ENCODE measurements at places on chromosomes 1 and 21.

DNA sequence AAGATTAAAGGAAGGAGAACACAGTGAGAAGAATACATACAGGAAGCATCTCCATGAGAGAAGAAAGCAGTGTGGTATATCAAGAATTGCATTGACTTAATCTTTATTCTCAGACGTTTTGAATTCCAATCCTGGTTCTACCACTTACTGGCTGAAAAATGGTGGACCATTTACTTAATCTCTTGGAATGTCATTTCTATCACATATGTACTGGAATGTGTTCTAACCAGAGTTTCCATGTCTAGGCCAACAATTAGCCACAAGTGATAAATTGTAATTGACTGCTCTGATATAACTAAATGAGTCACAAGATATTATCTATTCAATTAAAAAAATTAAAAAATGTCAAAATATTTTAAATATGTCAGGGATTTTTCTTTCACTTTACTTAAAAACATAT is 626.1 kb downstream of the PTPRC start:
- no peak for DNase-seq

DNA sequence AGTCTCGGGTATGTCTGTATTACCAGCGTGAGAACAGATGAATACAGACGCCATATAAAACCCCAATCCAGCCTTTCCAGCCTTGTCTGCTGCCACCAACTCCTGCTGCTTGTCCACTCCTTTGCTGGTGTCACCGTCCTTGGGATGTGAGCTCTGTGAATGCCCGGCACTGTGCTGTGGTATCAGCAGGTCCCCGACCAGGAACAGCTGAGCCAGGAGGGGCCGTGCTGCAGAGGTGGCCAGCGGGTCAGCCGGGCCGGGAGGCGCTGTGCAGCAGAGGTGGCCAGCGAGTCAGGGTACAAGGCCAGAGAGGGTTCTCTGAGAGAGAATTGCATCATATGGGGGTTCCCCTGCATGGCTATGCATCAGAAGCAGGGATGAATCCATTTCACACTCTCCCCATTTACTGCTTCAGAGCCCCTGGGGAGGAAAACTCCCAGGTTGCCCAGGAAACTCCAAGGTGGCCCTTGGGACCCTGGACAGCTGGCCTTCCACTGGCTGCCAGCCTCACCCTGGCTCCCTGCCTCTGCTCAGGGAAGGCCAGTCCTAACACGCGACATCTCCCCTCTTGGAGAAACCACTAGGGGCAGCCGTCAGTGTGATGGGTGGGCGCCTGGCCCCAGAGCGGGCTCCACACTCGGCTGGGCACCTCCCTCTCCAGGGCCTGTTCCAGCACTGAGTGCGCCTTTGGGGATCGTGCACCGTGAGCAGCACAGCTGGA is 122.4 kb upstream of the COL6A1 start:
- no peak for DNase-seq

DNA sequence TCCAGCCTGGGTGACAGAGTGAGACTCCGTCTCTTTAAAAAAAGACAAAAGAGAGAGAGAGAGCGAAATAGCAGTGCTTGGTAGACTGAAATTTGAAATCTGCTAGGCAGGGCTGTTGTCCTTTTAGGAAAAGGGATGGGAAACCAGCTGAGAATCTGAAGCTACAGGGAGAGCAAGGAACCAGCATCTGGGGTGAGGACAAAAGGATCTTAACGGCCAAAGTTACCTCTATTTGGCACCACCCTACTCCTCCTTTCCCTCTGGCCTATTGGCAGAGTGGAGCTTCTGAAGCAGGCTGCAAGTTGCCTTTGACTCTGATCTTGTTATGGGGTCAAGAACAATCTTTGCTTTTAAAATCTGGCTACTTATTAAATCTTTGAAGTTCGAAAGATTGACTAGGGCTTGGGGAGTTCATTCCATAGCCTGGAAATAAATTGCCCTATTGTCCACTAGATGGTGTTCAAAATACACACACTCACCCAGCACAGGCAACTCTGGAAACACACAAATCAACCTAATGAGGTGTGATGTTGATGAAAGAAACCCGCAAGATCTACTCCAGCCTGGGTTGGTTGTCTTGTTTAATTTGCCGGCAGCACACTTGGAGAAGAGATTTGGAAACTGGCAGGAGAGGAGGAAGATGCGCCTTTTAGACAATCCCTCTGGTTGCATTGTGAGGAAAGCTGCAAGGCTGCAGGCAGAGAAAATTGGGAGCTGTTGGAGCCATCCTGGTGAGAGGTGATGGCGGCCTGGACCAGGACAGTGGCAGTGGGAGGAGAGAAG is 16.5 kb upstream of the PARP1 start:
- DNase-seq = peak; percentile 37

DNA sequence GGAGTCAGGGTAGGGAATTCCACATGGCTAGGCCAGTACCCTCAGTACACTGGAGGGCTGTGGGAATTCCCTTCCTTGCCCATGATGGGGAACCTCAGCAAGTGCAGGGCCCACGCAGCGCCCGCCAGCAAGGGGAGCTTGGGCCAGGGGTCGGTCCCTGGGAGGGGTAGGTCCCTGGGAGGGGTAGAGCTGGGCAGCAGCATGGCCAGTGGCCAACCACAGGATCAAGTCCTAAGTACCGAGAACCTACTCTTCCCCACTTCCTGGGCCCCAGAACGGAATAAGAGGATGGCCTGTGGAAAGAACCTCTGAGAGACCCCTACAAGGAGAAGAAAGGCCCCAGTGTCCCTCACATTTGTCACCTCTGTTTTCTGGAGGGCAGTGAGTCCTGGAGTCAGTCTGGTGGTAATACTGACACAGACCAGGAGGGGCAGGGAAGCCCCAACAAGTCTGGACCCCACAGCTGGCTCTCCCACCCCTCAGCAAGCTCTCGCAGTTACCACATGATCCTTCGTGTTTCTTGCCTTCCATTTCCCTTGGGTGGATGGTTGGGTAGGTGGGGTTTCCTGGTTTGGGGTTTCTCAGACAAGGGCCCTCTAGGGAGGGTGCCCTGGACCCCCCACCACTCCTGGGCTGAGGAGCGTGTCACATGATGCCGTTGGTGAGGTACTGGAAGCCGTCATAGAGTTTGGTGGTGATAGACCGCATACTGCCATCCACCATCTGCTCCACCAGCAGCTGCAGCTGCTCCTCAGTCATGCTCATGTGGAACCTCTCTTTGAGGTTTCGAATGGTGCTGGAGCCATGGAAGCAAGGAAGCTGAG is 10.3 kb downstream of the ZNF687 start:
- DNase-seq = no peak

DNA sequence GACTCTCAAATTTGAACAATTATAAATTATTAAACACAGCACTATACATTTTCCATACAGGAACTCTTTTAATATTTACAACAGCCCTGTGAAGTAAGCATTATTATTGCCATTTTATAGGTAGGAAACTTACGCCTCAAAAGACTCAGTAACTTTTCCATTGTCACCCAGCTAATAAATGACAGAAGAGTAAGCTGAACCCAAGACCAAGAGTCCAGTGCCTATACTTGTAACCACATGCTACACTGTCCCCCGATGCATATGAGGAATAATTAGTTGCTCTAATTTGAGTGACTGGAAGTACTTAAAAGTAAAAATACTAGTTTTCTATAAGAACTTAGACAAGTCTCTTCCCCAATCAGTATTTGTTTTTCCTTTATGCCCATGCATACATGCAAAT is 88.5 kb downstream of the PTPN14 start:
- no peak for DNase-seq

DNA sequence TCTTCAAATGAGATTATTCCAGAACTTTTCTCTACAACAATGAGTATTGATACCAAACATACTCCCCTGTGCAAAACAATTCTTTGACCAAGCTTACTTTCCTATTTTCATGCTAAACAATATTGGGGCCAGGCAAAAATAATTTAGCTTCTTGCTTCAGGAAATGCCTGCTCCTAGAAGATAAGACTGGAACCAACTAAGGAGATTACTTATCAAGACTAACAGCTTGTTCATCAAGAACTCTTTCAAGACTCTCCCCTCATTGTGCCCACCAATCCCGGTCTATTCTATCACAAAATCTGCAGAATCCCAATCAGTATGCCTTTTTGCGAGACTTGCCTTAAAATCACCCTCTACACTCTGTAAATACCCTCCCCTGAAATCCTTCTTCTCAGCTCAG is 536.6 kb downstream of the RWDD3 start:
- DNase-seq = no peak

DNA sequence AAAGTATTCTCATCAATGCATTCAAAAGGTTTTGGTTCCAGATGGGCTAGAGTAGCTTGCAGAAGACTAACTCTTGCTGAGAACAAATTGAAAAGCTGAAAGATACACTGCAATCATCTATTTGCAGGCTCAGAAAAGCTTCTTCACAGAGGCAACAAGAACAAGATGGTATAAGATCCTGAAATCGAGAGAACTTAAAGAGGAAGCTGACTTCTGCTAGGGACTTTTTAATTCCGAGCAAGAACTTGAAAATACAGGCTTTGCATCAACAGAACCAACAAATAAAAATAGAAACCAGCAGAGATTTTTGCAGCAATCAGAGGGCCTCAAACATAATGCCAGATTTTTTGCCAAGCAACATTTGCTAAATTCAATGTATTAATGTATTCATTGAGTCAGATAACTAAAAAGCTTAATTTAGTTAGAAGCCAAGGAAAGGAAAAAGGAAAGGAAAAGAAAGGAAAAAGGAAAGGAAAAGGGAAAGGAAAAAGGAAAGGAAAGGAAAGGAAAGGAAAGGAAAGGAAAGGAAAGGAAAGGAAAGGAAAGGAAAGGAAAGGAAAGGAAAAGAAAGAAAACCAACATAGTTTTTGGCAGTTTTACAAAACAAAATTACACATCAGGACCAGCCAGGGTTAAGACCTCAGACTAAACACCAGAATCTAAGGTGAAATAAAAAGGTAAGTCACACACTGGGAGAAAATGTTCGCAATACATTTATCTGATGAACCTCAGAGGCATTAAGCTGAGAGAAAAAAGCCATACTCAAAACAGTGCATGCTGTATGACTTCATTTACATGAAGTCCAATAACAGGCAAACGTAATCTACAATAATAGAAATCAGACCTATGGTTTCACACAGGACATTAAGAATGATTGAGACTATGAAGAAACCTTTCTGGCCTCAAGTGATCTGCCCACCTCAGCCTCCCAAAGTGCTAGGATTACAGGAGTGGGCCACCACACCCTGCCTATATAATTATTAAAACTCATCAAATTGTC is 42.6 kb downstream of the FAF1 start:
- no peak for DNase-seq

DNA sequence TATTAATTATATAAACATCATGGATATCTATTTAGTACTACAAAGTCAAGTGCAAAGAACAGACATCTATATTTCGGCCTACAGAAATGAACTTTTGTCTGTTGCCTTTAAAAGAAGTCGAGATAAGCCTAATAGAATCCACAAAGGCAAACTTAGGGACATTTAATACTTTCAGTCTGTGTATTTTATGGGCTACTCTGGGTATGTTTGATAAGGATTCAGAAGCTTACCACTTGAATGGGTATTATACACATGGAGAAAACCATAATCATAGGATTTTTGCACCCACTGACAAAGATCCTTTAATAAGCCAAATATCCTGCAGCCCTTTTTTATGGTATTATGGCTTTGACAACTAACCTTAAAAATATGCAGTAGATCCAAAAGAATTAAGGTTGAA is 224.8 kb downstream of the LMO4 start:
- DNase-seq = no peak

DNA sequence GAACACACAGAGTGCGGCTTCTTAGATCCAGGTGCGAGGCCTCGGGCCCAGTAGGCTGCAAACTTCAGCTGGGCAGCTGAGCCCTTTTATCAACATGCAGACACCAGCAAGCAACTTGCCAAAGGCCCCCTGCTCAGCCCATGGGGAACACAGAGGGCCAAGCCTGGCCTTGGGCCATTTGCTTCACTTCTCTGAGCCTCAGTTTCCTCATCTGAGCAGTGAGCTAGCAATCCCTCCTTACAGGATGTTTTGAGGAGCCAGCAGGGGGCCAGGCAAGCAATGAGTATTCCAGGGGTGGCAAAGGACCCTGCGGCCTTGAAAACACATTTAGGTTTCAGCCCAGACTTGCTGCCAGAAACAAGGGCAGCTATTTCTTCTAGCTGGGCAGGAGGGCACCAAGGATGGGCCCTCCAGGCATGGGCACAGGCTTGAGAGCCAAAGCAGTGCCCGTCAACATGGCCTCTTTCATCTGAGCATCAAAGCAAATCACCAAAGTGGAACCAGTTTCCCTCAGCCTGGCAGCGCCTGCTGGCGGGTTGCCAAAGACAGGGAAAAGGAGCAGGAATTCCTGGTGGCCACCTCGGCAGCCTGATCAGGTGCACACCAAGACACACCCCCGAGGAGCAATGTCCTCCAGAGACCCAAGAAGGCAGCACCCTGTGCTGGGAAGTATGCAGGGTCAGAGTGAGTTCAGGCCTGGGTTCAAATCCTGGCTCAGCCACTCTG is 1.4 kb downstream of the MATN1 start:
- DNase-seq = no peak

DNA sequence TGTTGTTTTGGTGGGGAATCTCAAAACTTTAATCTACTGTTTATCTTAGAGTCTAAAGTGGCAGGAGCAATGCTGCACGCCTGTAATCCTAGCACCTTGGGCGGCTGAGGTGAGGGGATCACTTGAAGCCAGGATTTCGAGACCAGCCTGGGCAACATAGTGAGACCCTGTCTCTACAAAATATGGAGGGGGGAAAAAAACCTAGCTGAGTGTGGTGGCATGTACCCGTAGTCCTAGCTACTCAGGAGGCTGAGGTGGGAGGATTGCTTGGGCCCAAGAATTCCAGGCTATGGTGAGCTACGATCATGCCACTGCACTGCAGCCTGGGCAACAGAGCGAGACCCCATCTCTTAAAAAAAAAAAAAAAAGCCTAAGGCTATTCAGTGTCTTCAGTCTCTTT is 38.1 kb downstream of the POFUT2 start:
- DNase-seq = no peak

- DNase-seq = peak; percentile 6
Measured at GRCh38 chr1:12745992-12746323, at the start of gene CFAP107. Gene CFAP107, plus strand, starts transcription at chr1:12746200. Its CDS starts 231 bp downstream, at chr1:12746431.

- DNase-seq = no peak
Measured at GRCh38 chr1:231935856-231936255, 309.3 kb downstream of the DISC1 start.

GRCh38 chr1:118921994-118922393 is 66.1 kb downstream of the TBX15 start:
- no peak for DNase-seq

- peak; percentile 73 for DNase-seq
Measured at GRCh38 chr1:15304708-15305467, 57.9 kb downstream of the FHAD1 start.

DNA sequence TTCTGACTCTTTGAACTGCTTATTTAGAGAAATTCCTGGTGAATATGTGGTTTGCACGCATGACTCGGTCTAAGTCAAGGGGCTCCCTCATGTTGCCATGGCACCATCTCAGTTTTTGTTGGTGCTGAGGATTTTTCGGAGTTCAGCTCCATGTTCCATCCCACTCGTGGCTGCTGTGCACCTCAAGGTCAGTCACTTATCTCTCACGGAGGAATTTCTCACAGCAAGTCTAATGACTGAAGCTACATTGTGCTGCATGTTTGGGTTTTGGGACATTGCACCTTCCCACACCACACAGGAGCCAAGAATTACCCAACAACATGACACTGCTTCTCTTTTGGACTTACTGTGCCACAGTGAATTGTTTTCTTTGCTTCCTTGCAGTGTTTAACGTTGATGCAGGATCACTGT is 269.9 kb downstream of the NCAM2 start:
- DNase-seq = no peak
